Effector CD8-positive, alpha-beta T cell (primary cell): ENCODE measurements at places on chromosomes 16 and 17.

- DNase-seq = no peak
Observed at GRCh38 chr17:69317625-69318024, 9.3 kb downstream of the ABCA5 start.

GRCh38 chr16:15775663-15776304 lies 81.0 kb downstream of the MYH11 start:
- no peak for DNase-seq

DNA sequence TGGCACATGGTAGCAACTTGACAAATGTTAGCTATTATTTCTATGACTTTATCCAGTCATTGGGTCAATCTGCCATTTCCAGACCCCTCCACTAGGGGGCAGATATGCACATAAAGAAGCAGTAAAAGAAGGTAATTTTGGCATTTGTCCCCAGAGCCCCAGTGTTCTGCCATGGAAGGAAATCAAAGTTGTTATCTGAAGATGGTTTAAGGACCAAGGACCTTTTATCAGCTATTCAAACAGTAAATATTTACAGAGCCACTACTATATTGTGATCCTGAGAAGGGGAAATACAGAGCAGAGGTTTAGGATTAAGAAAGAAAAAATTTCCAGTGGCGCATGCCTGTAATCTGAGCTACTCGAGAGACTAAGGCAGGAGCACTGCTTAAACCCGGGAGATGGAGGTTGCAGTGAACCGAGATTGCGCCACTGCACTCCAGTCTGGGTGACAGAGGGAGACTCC lies 20.0 kb downstream of the TRAF4 start:
- DNase-seq = peak; percentile 71

- DNase-seq = peak; percentile 33
Observed at GRCh38 chr17:74736513-74737298, at the start of gene RAB37. Gene RAB37, plus strand, starts transcription at chr17:74737256. Its CDS starts 17 bp downstream, at chr17:74737273.

GRCh38 chr17:13323990-13324389 lies 277.7 kb downstream of the HS3ST3A1 start:
- no peak for DNase-seq

- no peak for DNase-seq
Observed at GRCh38 chr17:50476545-50477315, 1.9 kb upstream of the RSAD1 start.

GRCh38 chr17:82299452-82299851 lies 18.0 kb downstream of the CD7 start:
- no peak for DNase-seq

GRCh38 chr17:69030169-69030568 lies 30.6 kb downstream of the ABCA9 start:
- no peak for DNase-seq

GRCh38 chr17:1398931-1399678 lies 917 bp downstream of the YWHAE start:
- DNase-seq = peak; percentile 53

DNA sequence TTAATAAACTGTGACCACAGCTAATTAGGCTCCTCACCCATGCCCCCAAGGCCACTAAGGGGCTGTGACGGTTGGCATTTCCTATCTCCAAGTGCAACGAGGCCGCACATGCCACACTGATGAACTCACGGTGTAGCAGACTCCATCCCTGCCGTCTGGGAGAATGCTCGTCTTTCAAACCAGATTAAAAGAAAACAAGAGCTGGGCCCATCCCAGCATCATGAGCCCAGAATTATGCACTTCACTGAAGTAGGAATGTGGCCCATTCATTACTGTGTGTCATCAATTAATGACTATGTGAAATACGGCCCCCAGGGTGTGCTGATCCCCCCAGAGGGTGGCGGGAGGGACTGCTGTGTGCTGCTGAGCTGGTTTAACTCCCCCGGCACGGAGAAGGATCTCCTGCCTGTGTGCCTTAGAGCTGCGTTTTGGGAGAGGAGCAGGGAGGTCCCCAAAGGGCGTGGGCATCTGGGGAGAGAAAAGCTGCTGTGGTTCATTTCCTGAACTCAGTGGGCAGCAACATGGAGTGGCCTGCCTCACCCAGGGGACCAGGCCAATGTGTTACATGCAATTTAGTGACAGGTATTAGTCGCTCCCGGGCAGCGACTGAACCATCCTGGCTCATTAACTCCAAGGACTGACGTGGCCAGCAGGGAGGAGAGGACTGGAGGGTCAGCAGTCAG lies 194.5 kb downstream of the FOXL1 start:
- DNase-seq = no peak

GRCh38 chr16:69930117-69930776 lies 20.9 kb upstream of the CLEC18A start:
- peak; percentile 6 for DNase-seq

GRCh38 chr17:42937712-42938596 lies 26.3 kb downstream of the AARSD1 start:
- no peak for DNase-seq

DNA sequence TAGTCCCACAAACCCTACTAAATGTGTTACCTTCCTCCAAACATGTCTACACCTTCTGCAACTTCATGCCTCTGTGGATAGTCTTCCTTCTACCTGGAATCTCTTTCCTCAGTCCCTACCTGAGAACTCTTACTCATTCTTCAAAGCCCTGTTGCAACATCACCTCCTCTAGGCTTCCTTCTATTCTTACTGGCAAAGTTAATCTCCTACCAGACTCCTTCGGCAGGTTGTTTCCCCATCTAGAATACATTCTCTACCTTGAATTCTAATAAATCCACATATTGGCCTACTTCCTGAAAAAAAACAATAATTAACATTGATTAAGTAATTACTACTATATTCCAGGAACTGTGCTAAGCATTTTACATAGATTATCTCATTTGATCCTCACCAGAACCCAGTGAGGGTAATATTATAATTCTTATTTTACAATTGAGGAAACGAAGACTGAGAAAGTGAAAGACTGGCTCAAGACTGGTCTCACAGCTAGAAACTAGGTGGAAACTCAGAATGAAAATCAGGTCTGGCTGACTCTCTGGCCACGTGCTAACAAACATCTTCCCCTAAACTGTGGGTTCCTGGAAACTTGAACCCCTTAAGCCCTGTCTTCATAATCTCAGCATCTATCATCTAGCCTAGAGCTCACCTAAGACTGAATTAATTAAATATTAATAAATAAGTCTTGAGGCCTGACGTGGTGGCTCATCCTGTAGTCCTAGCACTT lies 4.6 kb upstream of the STAT3 start:
- DNase-seq = no peak

DNA sequence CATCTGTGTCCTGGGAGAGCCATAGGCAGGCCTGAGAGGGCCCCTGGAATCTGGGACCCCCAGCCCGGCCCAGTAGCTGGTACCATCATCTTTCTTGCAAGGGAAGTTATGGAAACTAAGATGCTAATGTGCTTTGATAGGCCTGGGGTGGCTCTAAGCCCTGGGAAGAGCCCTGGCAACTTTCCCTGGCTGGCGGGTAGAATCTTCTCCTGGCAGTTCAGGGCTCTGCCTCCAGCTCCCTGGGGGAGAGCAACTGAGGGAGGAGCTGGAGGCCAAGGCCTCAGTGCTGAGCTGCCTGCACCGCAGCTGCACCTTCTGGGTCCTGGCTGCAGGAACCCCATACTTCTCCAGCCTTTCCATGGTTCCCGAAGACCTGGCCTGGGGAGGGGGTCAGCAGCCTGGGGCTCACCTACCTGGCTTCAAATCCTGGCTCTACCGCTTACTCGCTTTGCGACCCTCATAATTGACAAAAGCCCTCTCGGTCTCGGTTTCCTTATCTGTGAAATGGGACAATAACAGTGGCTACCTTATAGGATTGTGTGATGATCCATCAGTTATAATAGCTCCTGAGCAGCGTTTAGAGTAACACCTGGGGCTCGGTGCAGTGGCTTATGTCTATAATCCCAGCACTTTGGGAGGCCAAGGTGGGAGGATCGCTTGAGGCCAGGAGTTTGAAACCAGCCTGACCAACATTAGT lies 333.7 kb downstream of the SEC14L1 start:
- no peak for DNase-seq

- no peak for DNase-seq
Observed at GRCh38 chr16:78290395-78290794, 190.9 kb downstream of the WWOX start.

DNA sequence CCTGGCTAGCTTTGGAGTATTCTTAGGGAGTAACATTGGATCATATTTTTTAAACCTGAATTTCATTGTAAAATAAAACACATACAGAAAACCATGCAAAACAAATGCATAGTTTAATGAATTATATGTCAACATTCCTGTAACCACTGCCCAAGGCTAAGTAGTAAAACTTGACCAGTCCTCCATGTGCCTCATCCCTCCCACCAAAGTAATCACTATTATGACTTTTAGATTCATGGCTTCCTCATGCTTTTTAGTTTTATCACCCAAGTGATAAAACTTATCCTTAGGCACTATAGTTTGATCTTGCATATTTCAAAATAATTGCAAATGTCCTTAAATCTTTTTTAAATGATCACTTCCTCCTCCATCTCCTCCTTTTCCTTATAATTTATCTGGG lies 20.4 kb downstream of the PRKCA start:
- no peak for DNase-seq

DNA sequence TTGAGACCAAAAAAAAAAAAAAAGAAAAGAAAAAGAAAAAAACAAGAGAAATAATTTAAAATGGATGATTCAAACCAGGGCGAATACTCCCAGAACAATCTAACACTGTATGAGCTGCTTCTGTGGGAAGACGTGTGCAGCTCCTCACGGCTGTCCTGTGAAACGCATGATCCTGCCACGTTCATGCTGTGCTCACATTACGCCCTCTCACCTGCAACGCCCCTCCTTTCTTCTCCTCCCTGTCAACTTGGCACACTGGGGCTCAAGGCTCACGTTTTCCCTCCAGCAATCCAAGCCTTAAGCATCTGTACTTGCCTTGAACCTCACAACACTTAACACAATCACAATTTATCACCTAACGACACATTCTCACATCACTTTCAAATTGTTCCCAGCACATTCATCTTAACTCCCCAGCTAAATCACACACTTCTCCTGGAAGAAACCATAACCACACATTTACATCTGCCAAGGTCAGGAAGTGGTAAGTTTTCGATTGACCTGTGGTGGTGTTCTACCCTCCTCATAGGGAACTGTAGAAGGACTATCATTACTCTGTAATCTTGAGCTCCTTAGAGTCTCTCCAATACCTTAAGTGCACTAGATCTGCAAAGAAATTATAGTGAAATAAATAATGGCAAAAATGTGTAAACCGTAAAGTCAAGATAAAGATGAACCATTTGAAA lies 29.1 kb downstream of the MBTPS1 start:
- no peak for DNase-seq

DNA sequence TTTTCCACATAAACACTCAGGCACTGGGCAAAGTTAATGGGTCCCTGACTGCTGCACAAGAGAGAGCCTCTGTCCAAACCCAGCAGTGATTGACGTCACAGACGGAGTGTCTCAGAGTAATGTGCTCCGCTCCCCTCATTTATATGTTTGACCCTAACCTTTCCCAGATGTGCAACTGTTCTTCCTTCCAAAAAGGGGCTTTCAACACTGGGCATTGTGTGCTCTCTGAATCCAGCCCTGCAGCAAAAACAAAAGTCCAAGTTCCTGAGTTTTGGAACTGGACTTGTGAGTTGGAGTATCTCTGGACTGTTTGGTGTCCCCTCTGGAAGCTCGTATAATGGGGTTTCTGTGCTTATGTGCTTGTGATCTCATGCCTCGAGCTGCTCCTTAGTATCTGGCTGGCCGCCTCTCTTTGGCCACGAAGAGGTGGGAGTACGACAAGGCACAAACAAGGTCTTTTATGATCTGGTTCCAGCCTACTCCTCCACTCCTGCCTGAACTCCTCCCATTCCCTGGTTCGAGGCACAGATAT lies 76.4 kb upstream of the SMIM36 start:
- DNase-seq = no peak

- no peak for DNase-seq
Observed at GRCh38 chr16:68660359-68660795, 15.3 kb downstream of the CDH3 start.

DNA sequence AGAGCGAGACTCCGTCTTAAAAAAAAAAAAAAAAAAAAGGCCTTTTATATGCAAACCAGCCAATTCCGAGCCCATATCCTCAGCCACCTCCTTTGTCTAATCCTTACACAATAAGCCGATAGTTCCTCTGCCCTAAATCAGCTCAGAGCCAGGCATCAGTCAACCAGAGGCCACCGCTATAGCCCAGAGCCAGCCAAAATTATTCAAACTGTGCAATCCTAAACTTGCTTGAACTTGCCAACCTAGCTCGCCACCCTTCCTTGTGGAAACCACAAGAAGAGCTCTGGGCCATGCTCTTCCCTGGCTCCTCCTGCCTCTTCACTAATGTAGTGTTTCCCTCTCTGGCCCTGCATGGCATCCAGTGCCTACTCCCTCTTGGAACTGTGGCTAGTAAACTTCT lies 17.7 kb downstream of the ITGAL start:
- no peak for DNase-seq

DNA sequence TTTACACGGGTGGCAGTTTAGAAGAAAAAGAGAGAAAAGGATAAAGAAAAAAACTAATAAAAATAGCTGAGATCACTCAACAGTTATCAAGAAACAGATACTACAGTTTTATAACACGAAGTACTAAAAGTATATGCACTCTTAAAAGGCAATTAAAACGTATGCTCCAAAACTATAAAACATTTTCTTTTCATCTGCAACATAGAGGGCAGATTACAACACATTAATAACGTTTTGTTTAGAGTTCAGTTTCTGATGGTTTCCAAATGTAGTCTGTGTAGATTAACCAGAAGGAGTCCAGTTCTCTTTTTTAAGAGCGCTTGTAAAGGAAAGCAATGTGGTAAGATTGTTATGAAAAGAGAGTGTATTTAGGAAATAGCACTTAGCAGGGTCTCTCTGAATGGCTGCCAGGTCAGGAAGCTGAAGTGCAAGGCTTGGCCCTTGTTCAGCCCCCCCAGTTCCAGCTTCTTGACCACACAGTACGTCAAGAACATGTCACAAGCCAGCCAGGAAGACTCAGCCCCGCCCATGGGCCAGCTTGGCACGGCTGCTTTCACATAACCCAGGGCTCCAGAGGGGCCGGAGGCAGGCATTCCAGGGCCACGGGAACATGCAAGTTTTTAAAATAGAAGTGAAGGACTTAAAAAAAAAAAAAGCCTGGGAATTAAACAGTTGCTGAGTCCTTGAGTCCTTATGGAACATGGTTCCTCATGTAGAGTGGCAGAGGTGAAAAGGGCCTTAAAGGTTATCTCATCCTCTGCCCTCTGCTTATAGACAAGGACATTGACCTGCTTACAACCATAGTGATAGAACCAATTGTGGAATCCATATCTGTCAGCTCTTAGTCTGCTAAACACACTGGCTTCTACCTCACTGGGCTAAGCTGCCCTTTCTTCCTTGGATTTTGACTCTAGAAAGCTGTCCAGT lies 147.4 kb upstream of the TBX2 start:
- no peak for DNase-seq

GRCh38 chr16:53100131-53100748 lies 45.4 kb downstream of the CHD9 start:
- DNase-seq = no peak
